ENCODE measurements at places on chromosomes 6 and 20.

- no peak for DNase-seq
These were observed 25.5 kb downstream of the PDE10A start for GRCh38 chr6:165637586-165637985.

GRCh38 chr6:52937908-52938307 is 28.4 kb upstream of the GSTA3 start:
- no peak for DNase-seq

GRCh38 chr6:3324262-3324942 is 65.7 kb downstream of the PSMG4 start:
- no peak for DNase-seq

- no peak for DNase-seq
These were observed 1.2 kb downstream of the DDX43 start for GRCh38 chr6:73395875-73396274.

DNA sequence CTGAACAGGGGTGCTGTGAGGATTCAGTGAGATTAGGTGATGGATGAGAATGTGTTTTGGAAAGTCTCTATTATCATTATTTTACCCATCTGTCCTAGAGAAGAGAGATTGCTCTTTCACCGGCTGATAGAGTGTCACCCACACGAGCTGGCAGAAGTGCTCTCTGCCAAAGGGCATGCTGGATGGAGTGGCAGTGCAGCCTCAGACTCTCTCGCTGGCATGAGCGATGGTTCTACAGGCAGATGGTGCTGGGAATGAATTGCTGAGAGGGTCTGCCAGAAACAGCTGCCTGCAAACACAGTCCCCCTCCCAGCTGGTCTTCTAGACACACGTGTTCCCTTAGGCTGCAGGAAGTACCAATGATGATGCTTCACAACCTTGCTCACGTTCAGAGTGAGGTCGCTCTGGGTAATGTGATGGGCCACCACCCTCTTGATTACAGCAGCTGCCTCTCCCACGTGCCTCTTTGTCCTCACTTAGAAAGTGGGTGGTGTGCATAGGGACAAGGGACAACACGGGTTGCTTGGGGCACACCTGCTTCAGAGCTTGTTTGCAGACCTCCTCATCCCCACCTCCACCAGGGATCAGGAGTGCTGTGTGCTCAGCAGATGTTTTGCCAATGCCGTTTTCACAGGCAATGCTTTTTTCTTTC is 84.7 kb downstream of the FOXA2 start:
- peak; percentile 58 for DNase-seq

- no peak for DNase-seq
These were observed 259.6 kb downstream of the BCKDHB start for GRCh38 chr6:80366051-80366450.

- DNase-seq: peak; percentile 86
These were observed at the start of gene POM121L2 for GRCh38 chr6:27312146-27312949. Gene POM121L2 (minus strand): TSS chr6:27312273. CDS start chr6:27312170, 103 bp downstream.

Measured in mucosa of descending colon (tissue), 3 donors.